Cardiac muscle cell (in vitro differentiated cells and primary cell): ENCODE measurements at places on chromosomes 11 and 22. TPM values are rescaled to one million over a fixed set of nuclear protein-coding genes. Genes with fewer than 3 reads are reported as not detected.

- DNase-seq, result no peak
Observed at GRCh38 chr22:26477341-26477731, 6.2 kb downstream of the HPS4 start.

GRCh38 chr11:121563900-121564822 lies 111.4 kb upstream of the SORL1-AS1 start:
- DNase-seq, result no peak

Gene CARNS1
- total RNA-seq, result 1.4 and 1.6 TPM in 2 replicates

DNA sequence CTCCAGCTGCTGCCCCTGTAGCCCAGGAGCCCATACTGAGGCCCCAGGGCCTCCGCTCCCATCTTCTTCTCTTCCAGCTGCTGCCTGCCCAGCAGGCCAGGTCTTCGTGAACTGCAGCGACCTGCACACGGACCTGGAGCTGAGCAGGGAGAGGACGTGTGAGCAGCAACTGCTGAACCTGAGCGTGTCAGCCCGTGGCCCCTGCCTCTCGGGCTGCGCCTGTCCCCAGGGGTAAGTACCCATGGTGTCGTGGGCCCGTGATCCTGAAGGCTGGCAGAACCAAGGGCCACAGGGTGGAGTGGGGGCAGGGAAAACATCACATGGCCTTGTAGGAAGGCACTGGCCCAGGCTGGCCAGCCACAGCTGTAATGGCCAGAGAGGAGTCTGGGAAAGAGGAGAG lies 31.2 kb downstream of the OTOG start:
- no peak for DNase-seq
